ENCODE measurements at places on chromosomes 4 and X.

- no peak for DNase-seq
- no peaks in the 10 kb centered on the region for H3K36me3 ChIP-seq
- H3K27me3 ChIP-seq: no peaks in the 10 kb centered on the region
- H3K4me1 ChIP-seq: no peaks in the 10 kb centered on the region
- H3K27ac ChIP-seq: no peak overlapping the region
Measured at GRCh38 chr4:13816472-13816871, 188.9 kb upstream of the BOD1L1 start.

GRCh38 chr4:80239480-80240150 lies 26.8 kb upstream of the FGF5 start:
- peaks cover 60% of the 10 kb centered on the region for H3K4me1 ChIP-seq
- H3K4me3 ChIP-seq: no peak overlapping the region
- no peaks in the 10 kb centered on the region for H3K27me3 ChIP-seq
- peak overlapping the region; percentile 90 for H3K27ac ChIP-seq

DNA sequence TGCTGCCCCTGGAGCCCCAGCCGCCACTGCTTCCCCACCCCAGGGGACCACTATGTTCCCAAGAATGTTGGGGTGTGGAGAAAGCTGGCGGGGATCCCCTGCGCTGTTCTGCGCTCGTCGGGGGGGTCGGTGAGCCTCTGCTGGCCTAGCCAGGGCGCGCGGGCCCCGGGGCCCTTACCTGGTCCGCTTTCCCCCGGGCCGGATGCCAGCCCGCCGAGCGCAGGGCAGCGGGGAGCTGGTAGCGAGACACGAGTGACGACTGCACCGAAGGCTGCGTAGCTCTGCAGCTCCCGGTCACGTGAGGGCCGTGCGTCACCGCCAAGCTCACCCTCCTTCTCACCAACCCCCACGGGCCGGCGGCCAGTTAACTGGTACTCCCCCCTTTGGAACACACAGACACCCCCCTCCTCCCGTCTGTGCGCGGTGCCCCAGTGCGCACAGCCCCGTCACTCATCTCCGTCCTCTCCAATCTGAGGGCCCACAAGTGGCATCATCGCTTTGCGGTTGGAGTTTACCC lies at the start of gene BEX1:
Gene BEX1, minus strand, starts transcription at position 254 of the 517 bp plus-strand sequence. CDS start 897 bp downstream, outside the sequence.
- DNase-seq: peak; percentile 61
- H3K4me3 ChIP-seq: peak within 1 kb of the TSS; percentile 29
- no peaks in the 10 kb centered on the region for H3K36me3 ChIP-seq
- H3K27ac ChIP-seq: no peak within 1 kb of the TSS
- H3K4me1 ChIP-seq: no peaks in the 10 kb centered on the region

DNA sequence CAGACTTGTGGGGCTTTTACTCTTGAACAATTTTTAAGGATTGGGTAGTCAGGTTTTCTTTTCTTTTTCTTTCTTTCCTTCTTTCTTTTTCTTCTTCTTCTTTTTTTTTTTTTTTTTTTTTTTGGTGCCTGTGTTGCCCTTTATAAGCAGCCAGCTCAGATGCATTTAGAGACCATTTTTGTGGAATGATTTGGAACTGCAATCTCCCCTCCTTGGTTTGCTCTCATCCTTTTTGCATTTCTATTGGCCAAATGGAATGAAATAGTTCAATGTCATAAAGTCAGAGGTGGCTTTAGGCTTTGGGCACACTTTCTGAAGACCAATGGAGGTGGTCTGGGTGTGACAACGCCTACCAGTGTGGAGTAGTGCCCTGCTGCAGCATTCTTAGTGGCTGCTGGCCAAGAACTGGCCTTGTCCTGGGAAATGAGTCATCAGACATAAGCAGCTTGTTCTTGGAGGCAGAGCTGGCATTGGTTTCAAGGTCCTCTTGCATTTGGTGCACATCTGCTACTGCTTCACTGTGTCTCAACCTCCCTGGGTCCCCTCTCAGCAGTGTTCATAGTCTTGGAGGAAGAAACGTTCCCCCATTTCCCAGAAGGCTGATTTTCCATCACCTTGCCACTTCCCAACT lies 84.5 kb downstream of the CT47B1 start:
- H3K27ac ChIP-seq: no peak overlapping the region
- H3K4me3 ChIP-seq: no peak overlapping the region
- no peak for DNase-seq

DNA sequence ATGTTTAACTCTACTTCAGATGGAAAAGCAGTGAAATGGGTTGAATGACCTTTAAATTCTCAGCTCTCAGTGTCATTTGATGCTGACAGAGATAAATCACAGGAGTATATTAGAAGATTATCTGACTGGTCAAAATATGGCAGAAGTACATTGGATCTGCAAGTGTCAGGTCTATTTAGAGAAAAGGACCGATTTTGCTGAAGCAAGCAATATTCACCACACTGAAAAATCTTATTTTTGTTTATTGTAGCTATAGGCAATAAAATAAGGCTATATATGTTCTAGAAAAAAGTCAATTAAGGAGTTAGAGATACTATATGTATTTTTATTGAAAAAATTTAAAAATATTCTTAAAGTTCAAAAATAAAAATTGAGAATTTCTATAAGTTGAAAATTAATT lies 325.3 kb downstream of the CXXC4 start:
- no peak overlapping the region for H3K27ac ChIP-seq
- DNase-seq: no peak
- H3K4me3 ChIP-seq: no peak overlapping the region
- no peaks in the 10 kb centered on the region for H3K36me3 ChIP-seq
- no peaks in the 10 kb centered on the region for H3K27me3 ChIP-seq
